ENCODE measurements at places on chromosomes 2 and 18. TPM values are rescaled to one million over a fixed set of nuclear protein-coding genes. Genes with fewer than 3 reads are reported as not detected.
A peak's percentile ranks its signal among the peaks of the same experiment; 100 is the strongest.

GRCh38 chr2:191832668-191833067 lies 14.2 kb downstream of the CAVIN2 start:
- H3K27me3 ChIP-seq = no peaks in the 10 kb centered on the region
- peaks cover 14% of the 10 kb centered on the region for H3K4me1 ChIP-seq
- H3K36me3 ChIP-seq = no peaks in the 10 kb centered on the region
- no peak overlapping the region for H3K27ac ChIP-seq
- no peak overlapping the region for H3K4me3 ChIP-seq

- no peaks in the 10 kb centered on the region for H3K27me3 ChIP-seq
- H3K27ac ChIP-seq = no peak overlapping the region
- no peak for DNase-seq
- H3K36me3 ChIP-seq = no peaks in the 10 kb centered on the region
- no peak overlapping the region for H3K4me3 ChIP-seq
- H3K4me1 ChIP-seq = no peaks in the 10 kb centered on the region
These were observed 58.9 kb downstream of the CXCR4 start for GRCh38 chr2:136059036-136059472.

RAX gene
- not detected for total RNA-seq

TBR1 gene
- not detected for total RNA-seq

SCN7A gene
- 117 TPM for total RNA-seq

- DNase-seq = peak; percentile 39
- no peaks in the 10 kb centered on the region for H3K36me3 ChIP-seq
- no peak overlapping the region for H3K4me3 ChIP-seq
- H3K27ac ChIP-seq = no peak overlapping the region
- H3K4me1 ChIP-seq = no peaks in the 10 kb centered on the region
These were observed 46.6 kb upstream of the HPCAL1 start for GRCh38 chr2:10256031-10256514.

CHRNG gene
- not detected for total RNA-seq

- H3K4me3 ChIP-seq = no peak overlapping the region
- H3K36me3 ChIP-seq = no peaks in the 10 kb centered on the region
- no peak overlapping the region for H3K27ac ChIP-seq
- no peaks in the 10 kb centered on the region for H3K27me3 ChIP-seq
- no peak for DNase-seq
These were observed 367.9 kb downstream of the THSD7B start for GRCh38 chr2:137133225-137133624.

L3MBTL4 gene
- total RNA-seq = 5.7 TPM

DNA sequence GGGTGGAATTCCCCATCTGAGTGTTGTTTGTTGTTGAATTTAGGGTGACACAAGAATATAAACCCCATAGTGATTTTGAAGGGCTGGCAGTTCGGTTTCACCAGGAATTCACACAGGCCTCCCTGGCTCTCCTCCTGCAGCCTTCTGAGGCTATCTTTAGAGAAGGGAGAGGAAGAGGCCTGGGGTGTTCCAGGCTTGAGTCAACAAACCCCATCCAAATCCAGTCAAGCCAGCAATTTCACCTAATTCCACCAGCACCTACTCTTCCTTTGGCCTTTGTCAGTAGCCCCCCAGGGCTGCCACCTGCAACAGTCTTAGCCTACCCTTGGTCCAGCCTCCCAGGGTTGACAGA lies 32.0 kb downstream of the MARCHF4 start:
- H3K27me3 ChIP-seq = no peaks in the 10 kb centered on the region
- peak overlapping the region; percentile 25 for H3K27ac ChIP-seq
- peaks cover 14% of the 10 kb centered on the region for H3K4me1 ChIP-seq
- no peak for DNase-seq
- no peaks in the 10 kb centered on the region for H3K36me3 ChIP-seq

GRCh38 chr2:37982847-37983246 lies 57.8 kb downstream of the RMDN2 start:
- H3K36me3 ChIP-seq = no peaks in the 10 kb centered on the region
- no peak overlapping the region for H3K27ac ChIP-seq
- H3K4me3 ChIP-seq = no peak overlapping the region
- H3K4me1 ChIP-seq = peaks cover 4% of the 10 kb centered on the region

GRCh38 chr2:102033031-102033749 lies 41.4 kb downstream of the IL1R2 start:
- H3K27me3 ChIP-seq = no peaks in the 10 kb centered on the region
- H3K4me1 ChIP-seq = no peaks in the 10 kb centered on the region

MAPK4 gene
- total RNA-seq = 10.9 TPM

DNA sequence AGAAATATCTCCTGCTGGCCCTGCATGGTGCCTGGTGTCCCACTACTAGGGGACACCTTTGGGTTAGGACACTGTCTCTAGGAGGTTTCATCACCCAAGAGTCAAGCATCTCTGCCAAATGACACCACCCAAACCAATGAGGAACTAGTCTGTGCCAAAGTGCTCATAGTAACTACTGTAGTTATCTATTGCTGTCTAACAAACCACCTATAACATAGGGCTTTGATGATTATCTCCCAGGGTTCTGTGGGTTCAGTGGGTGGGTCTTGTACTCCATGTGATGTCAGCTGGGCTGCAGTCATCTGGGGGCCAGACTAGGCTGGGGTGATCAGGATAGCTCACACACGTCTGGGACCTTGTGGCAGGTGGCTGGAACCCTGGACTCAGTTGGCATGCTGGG lies 59.8 kb downstream of the EPAS1 start:
- H3K36me3 ChIP-seq = peaks cover 22% of the 10 kb centered on the region
- H3K27ac ChIP-seq = no peak overlapping the region
- no peaks in the 10 kb centered on the region for H3K4me1 ChIP-seq
- no peak for DNase-seq
- H3K4me3 ChIP-seq = no peak overlapping the region

GRCh38 chr2:63891488-63892030 lies 49.9 kb downstream of the UGP2 start:
- no peak for DNase-seq
- no peak overlapping the region for H3K27ac ChIP-seq
- peaks cover 27% of the 10 kb centered on the region for H3K36me3 ChIP-seq
- peaks cover 6% of the 10 kb centered on the region for H3K4me1 ChIP-seq
- H3K27me3 ChIP-seq = no peaks in the 10 kb centered on the region

GRCh38 chr2:126902152-126902835 lies 3.6 kb downstream of the TEX51 start:
- H3K36me3 ChIP-seq = no peaks in the 10 kb centered on the region
- no peak overlapping the region for H3K27ac ChIP-seq
- H3K27me3 ChIP-seq = no peaks in the 10 kb centered on the region

RGPD5 gene
- 44.1 TPM for total RNA-seq

DNA sequence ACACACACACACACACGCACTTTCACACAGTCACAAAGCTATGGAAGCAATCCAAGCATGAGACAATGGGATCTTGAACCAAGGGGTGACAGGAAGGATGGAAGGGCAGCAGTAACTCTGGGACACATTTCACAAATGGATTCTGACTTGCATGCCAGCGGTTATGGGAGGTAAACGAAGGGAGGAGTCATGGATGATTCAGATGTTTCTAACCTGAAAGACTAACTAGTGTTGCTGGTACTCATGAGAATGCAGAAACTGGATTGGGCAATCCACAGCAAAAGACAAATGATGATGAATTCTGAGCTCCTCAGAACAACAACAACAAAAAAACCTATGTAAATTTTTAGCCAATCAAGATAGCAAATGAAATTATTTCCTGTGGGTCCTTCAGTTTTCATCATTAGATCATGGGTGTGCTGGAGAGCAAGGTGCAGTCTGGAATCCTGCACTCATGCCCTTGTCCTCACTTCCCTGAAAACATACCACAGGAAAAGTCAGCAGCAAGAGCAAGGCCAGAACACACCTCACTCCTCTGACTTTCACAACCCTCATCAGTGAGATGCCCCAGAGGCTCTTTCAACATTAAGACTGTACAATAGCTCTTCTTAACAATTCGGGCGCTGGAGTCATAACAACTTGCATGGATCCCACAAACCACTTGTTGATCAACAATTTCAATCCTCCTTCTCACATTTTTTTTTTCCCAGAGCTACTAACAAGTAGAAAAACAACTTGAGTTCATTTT lies 32.6 kb downstream of the ABCA12 start:
- no peak overlapping the region for H3K4me3 ChIP-seq
- no peak overlapping the region for H3K27ac ChIP-seq
- DNase-seq = no peak
- no peaks in the 10 kb centered on the region for H3K36me3 ChIP-seq

TUBA3E gene
- total RNA-seq = not detected

DNA sequence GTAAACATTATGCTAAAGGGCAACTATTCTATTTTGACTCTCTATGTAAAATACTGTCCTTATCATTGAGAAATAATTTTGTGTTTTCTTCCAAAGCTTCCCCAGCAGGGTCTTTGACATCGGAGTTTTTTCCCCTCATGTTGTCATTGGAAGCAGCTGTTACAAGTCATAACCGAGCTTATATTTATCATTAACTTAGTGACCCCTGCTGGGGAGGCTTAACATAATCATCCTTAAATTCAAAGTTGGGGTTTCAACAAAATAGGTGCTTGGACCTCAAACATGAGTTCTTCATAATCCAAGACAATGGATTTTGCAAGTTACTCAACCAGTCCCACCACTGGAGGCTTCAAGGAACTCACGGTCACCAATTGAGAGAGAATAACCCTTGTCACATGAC lies 330.9 kb downstream of the DCC start:
- H3K36me3 ChIP-seq = no peaks in the 10 kb centered on the region
- DNase-seq = no peak
- no peaks in the 10 kb centered on the region for H3K4me1 ChIP-seq
- no peaks in the 10 kb centered on the region for H3K27me3 ChIP-seq
- no peak overlapping the region for H3K27ac ChIP-seq
- H3K4me3 ChIP-seq = no peak overlapping the region

DNA sequence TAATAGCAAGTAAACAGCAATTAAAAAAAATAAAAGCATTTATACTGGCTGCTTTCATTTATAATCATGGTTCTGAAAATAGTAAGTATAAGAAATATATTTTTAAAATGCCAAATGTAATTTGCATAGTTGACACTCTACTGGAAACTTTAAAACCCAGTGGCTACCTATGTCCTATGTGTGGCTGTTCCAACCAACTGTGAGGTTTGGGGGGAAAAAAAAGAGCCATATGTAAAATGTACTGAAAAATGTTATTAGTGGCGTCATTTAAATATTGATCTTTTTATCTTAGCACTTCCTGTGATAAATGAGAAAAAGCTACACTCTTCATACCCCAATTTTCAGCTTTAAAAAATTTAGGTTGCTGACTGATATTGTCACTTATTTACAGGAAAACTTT lies 270.7 kb downstream of the TCF4 start:
- no peak for DNase-seq
- peak overlapping the region; percentile 55 for H3K4me3 ChIP-seq
- H3K27ac ChIP-seq = no peak overlapping the region
- no peaks in the 10 kb centered on the region for H3K27me3 ChIP-seq

GRCh38 chr2:85398426-85399182 lies 11.6 kb downstream of the CAPG start:
- no peak overlapping the region for H3K27ac ChIP-seq
- H3K4me3 ChIP-seq = no peak overlapping the region
- DNase-seq = peak; percentile 39

DNA sequence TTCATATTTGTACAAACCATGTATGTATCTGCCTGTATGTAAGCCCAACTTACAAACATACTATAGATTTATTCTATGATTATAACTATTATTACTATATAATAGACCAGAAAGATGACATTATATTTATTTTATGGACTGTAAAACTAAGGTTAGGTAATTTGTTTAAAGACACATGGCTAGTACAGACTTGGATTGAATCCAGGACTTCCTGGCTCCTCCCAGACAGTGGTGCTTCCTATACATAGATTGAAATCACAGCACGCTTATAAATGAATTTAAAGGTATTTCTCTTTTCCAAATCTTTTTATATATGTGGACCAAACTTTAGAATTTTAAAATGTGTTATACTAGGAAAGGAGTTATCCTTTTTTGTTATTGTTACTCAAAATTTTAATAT lies 151.6 kb upstream of the MYO3B start:
- no peaks in the 10 kb centered on the region for H3K4me1 ChIP-seq
- H3K4me3 ChIP-seq = no peak overlapping the region
- no peaks in the 10 kb centered on the region for H3K27me3 ChIP-seq
- H3K36me3 ChIP-seq = peaks cover under 1% of the 10 kb centered on the region

DNA sequence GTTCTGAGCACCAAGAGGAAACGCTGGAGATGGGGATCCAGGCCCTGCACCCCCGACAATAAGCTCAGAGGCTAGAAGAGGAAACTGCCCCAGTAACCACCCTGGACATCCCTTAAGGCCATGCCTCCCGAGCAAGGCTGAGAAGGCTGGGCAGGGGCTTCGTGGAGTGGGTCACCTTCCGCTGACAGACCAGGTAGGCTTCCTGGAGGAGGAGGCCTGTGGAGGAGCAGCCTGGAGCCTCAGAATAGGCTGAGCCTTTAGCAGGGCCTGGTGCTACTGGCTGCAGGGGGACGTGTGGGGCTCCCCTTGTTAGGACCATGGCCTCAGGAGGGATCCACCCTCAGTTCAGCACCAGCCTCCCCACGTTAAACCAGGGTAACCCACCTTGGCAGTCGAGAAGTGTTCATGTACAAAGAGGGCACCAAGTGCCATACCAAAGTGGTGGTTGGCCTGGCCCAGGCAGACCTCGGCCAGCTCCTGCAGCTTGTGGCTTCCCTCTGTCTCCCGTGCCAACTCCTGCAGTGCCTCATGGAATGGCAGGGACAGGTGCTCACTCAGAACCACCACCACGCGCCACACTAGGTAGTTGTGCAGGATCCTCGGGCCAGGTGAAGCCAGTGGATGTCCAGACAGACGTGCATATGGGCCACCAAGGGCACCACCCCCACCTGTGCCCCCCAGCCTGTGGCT lies 28.5 kb upstream of the ALPP start:
- no peak overlapping the region for H3K4me3 ChIP-seq
- DNase-seq = peak; percentile 53
- H3K27me3 ChIP-seq = peaks cover 29% of the 10 kb centered on the region
- H3K4me1 ChIP-seq = peaks cover 19% of the 10 kb centered on the region

- no peaks in the 10 kb centered on the region for H3K27me3 ChIP-seq
- H3K27ac ChIP-seq = peak overlapping the region; percentile 87
- peaks cover 29% of the 10 kb centered on the region for H3K36me3 ChIP-seq
These were observed 82.1 kb upstream of the POMC start for GRCh38 chr2:25250331-25251070.

DNA sequence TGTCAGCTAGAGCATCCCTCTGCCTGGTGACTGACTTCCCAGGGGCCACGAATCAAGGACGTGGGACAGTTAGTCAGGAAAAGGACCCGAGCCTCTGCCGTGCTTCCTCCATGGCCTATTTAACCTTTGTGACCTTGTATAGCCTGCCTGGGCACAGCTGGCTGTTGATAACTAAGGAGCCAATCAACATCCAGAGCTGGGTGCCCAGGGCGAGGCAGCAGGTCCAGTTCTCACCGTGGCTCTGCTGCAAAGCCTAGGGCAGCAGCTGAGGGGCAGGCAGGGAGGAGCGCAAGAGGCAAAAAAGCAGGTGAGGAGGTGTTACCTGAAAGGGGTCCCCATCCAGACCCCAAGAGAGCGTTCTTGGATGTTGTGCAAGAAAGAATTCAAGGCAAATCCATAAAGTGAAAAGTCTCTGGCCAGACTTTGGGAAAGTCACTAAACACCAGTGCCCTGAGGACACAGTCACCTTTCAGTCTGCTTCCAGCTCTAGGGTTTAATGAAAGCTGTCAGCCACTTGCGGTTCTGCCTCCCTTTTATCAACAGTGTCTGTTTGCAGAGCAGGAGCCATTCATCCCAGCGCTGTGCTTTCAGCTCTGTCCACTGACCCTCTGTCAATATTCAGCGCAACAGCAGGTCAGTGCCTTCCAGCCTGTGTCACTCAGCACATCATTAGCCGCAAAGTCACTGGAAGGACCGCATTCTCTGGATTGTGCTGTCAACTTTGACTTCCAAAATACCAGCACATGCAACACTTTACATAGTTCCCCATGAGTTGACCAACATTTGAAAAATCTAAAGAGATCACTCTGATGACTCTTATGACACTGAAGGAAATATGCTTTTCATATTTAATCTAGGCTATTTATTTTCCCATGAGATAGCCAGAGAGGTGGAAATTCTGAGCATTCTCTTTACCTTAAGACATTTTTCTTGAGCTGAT lies 38.6 kb upstream of the ASAP2 start:
- no peaks in the 10 kb centered on the region for H3K36me3 ChIP-seq
- no peaks in the 10 kb centered on the region for H3K27me3 ChIP-seq
- no peaks in the 10 kb centered on the region for H3K4me1 ChIP-seq
- no peak for DNase-seq
- no peak overlapping the region for H3K4me3 ChIP-seq
